Mammary epithelial cell (primary cell): ENCODE measurements at places on chromosomes 3 and 15. TPM values are rescaled to one million over a fixed set of nuclear protein-coding genes. Genes with fewer than 3 reads are reported as not detected.
A peak's percentile ranks its signal among the peaks of the same experiment; 100 is the strongest.

GRCh38 chr3:49296781-49297411, 19.9 kb upstream of the C3orf62 start:
- peak; percentile 82 for DNase-seq

DNA sequence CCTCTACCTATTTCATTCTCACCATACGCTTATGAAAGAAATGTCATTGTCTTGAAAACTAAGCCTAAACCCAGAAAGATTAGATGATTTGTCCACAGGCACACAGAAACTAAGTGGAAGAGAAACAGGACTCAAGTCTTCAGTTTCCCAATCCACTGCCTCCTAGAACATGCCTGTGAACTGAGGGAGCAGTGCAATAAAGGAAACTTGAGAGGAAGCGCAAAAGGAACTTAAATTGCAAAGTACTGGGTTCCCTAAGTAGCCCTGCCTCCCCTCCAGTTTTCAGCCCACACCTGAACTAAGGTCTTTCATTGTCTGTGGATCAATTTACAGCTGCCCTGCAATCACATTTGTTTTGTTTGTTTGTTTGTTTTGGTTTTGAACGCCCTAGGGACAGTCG, 56.7 kb upstream of the TSEN2 start:
- DNase-seq: no peak

MUSTN1 gene
- 1.4 TPM in 1 of 2 replicates, not detected in the other for total RNA-seq

- DNase-seq: no peak
Measured at GRCh38 chr3:12841970-12842328, 584 bp upstream of the RPL32 start.

RARRES1 gene
- total RNA-seq: 24.3 TPM

- no peak for DNase-seq
Measured at GRCh38 chr15:77410701-77411618, 8.9 kb downstream of the PEAK1 start.
